BE2C (cell line): ENCODE measurements at places on chromosomes 16 and 17.

- no peak for DNase-seq
Observed at GRCh38 chr16:47884116-47884725, 271.6 kb downstream of the ABCC12 start.

GRCh38 chr16:30948667-30949649 lies at the start of gene ORAI3:
TSS of gene ORAI3 (plus strand) at chr16:30949068. CDS start at chr16:30949290, 222 bp downstream.
- DNase-seq: peak; percentile 49

- no peak for DNase-seq
Observed at GRCh38 chr17:2777242-2777867, 18.9 kb upstream of the RAP1GAP2 start.

GRCh38 chr17:57662041-57662440 lies 83.1 kb downstream of the CCDC182 start:
- no peak for DNase-seq

DNA sequence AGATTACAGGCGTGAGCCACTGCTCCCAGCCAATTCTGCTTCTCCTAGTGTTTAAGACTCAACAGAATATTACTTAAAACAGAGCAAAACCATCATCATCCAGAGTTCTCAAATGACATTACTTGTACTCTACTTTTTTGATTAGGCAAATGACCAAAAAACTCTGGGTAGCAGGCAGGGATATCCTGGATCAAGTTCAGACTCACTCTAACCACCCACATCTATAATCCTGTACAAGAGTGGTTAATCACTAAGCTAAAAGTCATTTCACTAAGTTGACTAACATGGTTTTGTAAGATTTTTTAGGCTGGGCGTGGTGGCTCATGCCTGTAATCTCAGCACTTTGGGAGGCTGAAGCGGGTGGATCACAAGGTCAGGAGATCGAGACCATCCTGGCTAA lies 6.8 kb downstream of the NAE1 start:
- DNase-seq: no peak

DNA sequence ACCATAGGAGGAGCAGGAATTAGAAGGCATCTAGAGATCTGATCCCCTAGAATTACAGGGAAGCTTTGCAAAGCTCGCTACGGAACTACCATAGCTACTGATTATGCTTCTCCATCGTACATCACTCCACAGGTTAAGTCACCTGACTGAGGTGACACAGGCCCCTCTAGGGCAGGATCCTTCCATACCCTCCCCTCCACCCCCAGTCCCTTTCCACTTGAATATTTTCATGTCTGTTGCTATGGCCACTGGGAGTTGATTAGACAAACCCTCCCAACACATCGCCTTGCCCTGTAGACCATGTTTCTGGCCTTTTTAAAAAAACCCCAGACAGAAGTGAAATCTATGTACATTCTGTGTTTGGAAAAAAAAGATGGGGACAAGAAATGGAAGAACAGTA lies 287.1 kb downstream of the SOX9 start:
- DNase-seq: no peak

- DNase-seq: no peak
Observed at GRCh38 chr16:52350031-52350642, 196.8 kb downstream of the TOX3 start.

- no peak for DNase-seq
Observed at GRCh38 chr17:4369557-4370230, 3.2 kb upstream of the UBE2G1 start.

DNA sequence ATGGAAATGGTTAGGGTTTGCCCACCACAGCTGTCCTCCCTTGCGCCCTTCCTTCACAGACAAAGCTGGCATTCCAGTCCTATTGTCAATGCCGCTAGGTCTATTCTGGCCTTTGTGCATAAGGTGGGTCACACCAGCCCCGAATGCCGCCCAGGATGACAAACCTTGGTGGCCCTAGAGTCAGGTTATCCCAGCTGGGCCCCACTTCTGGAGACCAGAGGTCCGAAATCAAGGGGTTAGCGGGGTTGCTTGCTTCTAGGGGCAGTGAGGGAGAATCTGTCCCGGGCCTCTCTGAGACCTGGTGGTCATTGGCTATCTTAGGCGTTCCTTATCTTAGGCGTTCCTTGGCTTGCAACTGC lies 472.1 kb downstream of the SOX9 start:
- no peak for DNase-seq

- no peak for DNase-seq
Observed at GRCh38 chr17:40371261-40371929, 6.9 kb upstream of the GJD3 start.
